NCI-H345 (cell line): ENCODE measurements at places on chromosomes 5 and 9.
A peak's percentile ranks its signal among the peaks of the same experiment; 100 is the strongest.

- DNase-seq, result no peak
These were observed 227.1 kb upstream of the NREP start for GRCh38 chr5:111984044-111984443.

DNA sequence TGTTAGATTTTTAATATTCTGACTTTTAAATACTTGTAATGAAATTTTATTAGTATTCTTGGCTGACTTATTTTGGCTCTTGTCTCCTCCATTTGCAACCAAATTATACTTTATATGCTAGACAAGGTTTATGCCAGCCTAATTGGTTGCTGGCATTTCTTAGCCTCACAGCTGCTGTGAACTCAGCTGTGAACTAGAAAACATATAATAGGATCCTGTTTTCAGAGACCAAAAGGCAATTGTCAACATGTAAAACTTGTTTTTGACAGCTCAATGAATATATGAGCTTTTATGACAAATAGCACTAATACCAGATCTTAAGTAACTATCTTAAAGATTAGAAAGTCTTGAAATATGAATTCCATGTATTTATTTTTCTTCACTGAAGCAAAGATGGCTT, 25.9 kb downstream of the KIF2A start:
- no peak for DNase-seq

GRCh38 chr5:102863058-102863457, 108.0 kb downstream of the PAM start:
- DNase-seq, result peak; percentile 6

- no peak for DNase-seq
These were observed 228.3 kb downstream of the MAST4 start for GRCh38 chr5:66824476-66824875.

- no peak for DNase-seq
These were observed 104.9 kb upstream of the CDH10 start for GRCh38 chr5:24749701-24750100.

- DNase-seq, result no peak
These were observed 1.1 kb downstream of the IL4 start for GRCh38 chr5:132674671-132675506.

- DNase-seq, result no peak
These were observed 2.9 kb downstream of the DENND4C start for GRCh38 chr9:19233344-19233743.

DNA sequence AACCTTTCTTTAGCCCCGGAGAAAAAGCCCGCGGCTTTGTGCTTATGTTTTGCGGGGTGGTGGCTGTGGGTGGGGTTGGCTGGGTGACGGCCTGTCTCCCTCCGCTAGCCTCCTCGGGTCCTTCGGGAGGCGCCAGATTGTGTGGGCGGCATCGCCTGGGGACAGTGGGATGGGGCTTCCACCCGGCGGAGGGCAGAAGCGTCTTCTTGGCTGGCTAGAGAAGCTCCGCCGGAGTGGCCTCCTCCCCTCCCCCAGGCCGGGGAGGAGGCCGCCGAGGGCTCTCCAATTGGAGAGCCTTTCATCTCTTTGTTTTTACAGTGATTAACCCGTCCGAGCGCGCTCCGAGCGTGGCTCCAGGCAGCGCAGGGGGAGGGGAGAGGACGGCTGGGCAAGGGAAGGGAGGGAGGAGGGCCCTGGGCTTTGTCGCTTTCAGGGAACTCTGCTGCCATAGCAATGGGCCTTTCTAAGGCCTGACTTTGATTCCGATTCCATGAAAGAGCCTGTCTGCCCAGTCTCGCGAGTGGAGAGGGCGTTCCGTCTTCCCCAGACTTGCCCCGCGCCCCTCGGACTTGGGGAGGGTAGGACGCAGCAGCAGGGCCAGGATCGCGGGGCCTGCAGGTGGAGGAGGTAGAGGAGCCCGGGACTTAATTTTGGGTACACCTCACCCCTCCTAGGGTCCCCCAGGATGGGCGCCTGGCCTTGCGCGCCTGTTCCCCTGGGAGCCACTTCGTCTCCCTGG, 36.7 kb upstream of the TIFAB start:
- peak; percentile 65 for DNase-seq

DNA sequence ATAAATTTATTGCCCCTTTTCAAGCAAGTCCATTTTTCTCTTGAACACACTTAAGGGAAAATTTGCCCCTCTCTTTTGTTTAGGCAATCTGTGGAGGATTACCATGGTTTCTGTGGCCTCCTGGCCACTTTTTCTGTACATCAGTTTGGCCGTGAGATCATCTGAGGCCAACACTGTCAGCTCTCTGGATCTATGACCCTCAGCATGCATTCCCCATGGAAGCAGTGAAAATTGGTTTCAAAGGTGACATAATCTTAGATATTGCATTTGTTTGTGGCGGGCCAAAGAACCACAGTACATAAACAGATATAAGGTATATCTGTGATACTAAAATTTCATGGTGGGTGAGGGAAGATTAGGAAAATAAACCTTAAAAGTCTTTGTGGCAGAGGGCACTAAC, 4.6 kb upstream of the ZNF474 start:
- no peak for DNase-seq

GRCh38 chr5:169577951-169578350, 5.6 kb upstream of the SPDL1 start:
- DNase-seq, result peak; percentile 11

DNA sequence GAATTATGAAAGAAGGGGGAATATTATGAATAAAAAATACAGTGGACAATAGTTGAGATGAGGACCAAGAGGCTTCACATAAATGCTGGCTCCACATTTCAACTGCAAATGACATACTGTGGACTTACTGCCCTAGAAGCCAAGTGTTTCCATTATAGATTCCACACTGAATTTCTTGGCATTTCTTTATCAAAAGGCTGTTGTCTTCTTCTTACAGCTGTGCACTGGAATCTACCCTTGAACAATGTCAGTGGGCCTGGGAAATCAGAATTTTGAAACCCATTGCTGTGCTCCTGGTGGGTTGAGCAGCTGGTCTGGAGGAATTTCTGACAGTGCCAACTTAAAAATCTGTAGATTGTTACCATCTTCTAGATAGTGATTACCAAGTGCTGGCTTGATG, 49.9 kb downstream of the TNC start:
- DNase-seq, result no peak

DNA sequence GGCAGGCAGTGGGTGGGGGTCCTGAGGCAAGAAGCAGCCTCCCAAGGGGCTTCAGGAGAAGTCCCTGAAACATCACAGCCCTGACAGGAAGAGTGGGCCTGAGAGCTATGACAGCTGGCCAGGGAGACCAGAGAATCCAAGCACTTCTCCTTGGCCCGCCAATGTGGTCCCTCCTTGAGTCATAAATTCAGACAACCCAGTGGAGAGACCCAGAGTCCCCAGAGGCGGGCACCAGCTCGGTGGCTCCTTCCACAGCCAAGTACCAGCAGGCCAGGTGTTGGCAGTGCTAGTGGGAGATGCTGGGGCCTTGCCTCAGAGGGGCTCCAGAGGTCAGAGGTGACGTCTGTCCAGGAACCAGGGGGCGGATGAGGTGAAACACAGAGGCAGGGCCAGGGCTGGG, 1.6 kb upstream of the DOK3 start:
- DNase-seq, result no peak

GRCh38 chr5:150340614-150341255, 16.8 kb upstream of the TCOF1 start:
- DNase-seq, result no peak

DNA sequence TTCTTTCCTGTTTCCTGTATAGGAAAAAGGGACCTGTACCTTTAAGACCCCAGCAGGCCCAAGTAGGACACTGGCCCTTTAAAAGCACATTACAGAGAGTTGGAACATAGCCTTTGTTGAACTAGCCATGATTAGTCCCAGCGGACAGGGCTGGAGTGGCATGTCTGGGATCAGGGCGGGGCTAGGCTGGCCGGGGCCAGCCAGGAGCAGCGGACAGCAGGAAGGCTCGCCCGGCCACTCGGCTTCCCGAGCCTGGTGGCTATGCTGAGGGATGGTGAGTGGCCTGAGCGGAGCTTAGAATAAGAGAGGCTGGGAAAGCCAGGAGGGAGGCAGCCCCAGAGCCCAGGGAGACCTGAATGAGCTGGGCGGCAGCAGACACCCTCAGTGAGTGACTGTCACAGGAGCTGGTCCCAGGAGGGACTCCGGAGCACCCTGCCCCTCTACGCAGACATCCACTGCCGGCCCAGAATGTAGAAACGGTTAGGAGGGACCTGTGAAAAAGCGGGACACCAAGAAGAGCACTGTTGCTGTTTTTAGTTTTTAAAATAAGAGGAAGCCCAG, 92.1 kb downstream of the DAB2IP start:
- DNase-seq, result no peak

DNA sequence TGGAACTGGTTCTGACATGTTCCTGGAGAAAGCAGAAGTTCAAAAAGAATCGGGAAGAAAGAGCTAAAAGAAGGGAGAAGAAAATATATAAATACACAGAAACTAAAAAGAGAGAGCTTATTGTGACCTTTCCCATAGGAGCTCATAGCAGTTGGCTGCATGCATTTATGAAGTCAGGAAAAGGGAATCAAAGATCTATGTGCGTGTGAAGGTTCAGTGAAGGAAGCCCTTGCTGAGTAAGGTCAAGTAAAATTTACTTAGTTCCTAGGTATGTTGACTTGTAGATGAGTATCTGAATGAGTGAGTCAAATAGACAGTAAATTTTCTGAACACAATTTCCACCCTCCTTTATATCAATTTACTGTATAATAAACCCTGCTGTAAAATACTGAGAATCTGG, 632.5 kb downstream of the SLCO4C1 start:
- DNase-seq, result no peak

GRCh38 chr5:142063878-142064331, 44.7 kb upstream of the NDFIP1 start:
- DNase-seq, result no peak

- no peak for DNase-seq
These were observed 212.4 kb upstream of the C9orf72 start for GRCh38 chr9:27785714-27786100.

- DNase-seq, result no peak
These were observed 48.2 kb downstream of the ADAMTS2 start for GRCh38 chr5:179297026-179297425.

- DNase-seq, result no peak
These were observed 193.0 kb downstream of the PRR16 start for GRCh38 chr5:120657104-120657503.

GRCh38 chr9:19232823-19233194, 2.3 kb downstream of the DENND4C start:
- DNase-seq, result peak; percentile 29

GRCh38 chr9:125549891-125550885, 156.8 kb downstream of the MAPKAP1 start:
- no peak for DNase-seq

GRCh38 chr9:109423877-109424276, 74.2 kb downstream of the PTPN3 start:
- DNase-seq, result no peak

GRCh38 chr9:36986468-36987408, 47.3 kb downstream of the PAX5 start:
- DNase-seq, result no peak

DNA sequence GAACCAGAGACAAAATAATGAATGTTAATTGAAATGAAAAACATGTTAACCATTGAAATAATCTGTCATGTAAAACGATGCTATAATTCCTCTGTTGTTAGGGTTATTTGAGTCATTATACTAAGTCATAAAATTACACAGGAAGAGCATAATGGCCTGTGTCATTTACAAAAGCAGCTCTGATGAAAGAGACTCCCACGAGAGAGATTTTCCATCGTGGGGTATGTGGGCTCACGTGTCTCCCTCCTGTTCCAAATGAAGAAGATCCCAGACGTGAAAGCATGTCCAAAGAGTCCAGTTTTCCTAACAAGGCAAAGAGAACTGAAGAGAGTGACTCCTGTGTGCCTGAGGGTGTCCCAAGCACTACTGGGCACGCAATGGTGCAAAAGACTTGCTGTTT, 379.8 kb downstream of the SPOCK1 start:
- no peak for DNase-seq

GRCh38 chr9:132863096-132863495, 15.0 kb downstream of the AK8 start:
- no peak for DNase-seq

- DNase-seq, result no peak
These were observed 1.2 kb downstream of the SLC24A2 start for GRCh38 chr9:19787672-19788071.

GRCh38 chr5:176796411-176796810, 13.9 kb upstream of the UNC5A start:
- no peak for DNase-seq

- peak; percentile 71 for DNase-seq
These were observed 21.3 kb upstream of the GBGT1 start for GRCh38 chr9:133184971-133185370.

GRCh38 chr5:89047571-89047970, 164.6 kb upstream of the MEF2C start:
- DNase-seq, result no peak

DNA sequence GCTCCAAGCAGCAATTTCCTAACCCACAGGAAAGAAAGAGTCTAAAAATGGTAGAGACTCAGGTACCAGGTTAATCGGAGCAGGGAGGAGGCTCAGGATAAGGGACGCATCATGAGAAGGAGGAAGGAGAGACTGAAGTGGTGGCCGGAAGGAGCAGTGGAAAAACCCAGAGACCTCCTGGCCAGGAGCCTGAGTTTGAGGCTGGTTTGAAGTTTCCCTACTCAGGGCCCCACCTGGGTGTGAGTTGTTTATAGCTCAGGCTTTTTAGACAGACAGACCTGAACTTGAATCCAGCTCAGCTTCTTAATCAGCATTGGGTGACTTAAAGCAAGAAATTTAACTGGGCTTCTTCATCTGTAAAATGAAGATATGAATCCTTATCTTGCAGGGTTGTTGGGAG, 11.9 kb upstream of the AQP7 start:
- DNase-seq, result no peak

- no peak for DNase-seq
These were observed 695.1 kb downstream of the NR2F1-AS1 start for GRCh38 chr5:92885950-92886349.

GRCh38 chr5:58786035-58786434, 203.2 kb downstream of the RAB3C start:
- DNase-seq, result no peak

DNA sequence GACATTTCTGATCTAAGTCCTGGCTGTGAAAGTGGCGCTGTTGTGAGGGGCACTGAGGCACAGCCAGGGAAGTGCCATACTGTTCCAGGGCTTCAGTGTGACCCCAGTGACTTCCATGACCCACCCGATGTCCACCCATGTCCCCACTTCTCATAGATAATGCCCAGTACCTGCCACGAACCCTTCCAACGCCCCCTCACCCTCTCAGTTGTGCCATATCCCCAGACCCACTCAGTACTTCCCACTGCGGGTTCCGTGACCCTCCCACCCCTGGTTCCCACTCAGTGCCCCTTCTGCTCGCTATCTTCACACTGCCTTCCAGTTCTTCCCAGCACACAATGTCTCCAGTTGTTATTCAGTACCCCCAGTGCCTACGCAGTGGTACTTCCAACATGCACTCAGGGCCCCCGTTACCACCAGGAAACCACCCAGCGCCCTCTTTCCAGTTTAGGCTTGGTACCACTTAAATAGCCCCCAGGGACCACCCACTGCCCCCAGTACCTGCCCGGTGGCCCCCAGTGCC, 30.7 kb upstream of the PSD2 start:
- no peak for DNase-seq

GRCh38 chr5:8686707-8687106, 817.8 kb downstream of the MTRR start:
- DNase-seq, result no peak
